Activated CD8-positive, alpha-beta T cell treated with anti-CD3 and anti-CD28 coated beads for 36 hours (primary cell): ENCODE measurements at places on chromosomes 2 and 18. TPM values are rescaled to one million over a fixed set of nuclear protein-coding genes. Genes with fewer than 3 reads are reported as not detected.

DNA sequence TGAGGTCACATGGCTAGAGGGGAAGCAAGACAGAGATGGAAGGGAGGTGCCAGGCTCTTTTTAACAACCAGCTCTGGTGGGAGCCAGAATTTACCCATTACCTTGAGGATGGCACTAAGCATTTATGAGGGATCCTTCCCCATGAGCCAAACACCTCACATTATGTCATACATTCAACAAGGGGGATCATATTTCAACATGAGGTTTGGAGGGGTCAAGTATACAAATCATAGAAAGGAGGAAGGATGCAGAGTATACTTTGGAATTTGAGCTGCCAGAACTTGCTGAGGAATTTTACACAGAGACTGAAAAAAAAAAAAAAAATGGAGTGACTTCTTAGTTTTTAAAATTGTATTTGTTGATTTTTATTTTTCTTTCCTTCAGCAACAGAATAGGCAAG, 891.4 kb downstream of the CCDC85A start:
- no peak for DNase-seq

DNA sequence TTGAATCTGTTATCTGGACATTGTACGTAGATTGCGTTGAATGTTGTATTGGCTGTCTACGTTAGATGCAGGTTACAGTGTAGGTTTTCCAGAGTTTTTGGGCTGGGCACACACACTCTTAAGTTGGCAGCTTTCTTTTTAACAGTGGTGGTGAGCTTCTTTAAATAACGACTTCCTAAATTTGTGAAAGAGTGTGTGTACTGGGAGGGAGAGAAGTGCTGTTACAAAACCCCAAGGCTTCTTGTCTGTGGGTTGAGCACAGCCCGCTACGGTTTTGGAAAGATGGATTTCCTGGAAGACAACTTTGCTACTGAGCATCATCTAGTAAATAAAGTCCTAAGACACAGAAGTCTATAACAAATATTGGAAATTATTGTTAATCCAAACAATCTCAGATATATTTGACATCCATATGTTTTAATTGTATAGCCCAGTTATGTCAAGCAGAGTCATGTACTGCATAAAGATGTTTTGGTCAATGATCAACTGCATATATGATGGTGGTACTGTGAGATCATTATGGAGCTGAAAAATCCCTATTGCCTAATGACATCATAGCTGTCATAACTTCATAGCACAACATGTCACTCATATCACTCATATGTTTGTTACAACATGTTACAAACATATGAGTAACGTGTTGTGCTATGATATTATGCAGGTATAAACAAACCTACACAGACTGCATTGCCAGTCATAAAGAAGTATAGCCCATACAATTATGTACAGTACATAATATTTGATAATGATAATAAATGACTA, 7.9 kb upstream of the THUMPD2 start:
- DNase-seq, result no peak

GRCh38 chr2:224563537-224563936, 21.6 kb downstream of the CUL3 start:
- DNase-seq, result no peak

- no peak for DNase-seq
Measured at GRCh38 chr2:46520130-46520711, 40.9 kb downstream of the TMEM247 start.

DNA sequence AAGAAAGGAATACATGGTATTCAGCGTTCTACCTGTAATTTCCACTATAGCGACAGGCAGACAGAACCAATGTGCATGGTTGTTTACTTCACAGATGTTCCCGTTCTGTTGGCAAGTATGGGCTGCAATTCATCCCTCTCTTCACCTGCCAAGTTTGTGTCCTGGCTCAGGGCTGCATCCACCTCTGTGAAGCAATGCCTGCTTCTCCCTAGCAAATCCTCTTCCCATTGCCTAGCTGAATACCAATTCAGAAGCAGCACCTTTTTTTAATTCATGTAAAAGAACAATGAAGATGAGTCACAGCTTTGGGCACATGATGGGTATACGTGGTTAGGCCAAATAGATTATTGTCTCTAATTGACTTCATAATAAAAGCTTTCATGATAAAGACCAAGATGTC, 54.7 kb upstream of the LRATD1 start:
- no peak for DNase-seq

The PIKFYVE gene
- 16.9 TPM for total RNA-seq

The CENPO gene
- total RNA-seq, result 40.7 TPM

The ALLC gene
- not detected for total RNA-seq

DNA sequence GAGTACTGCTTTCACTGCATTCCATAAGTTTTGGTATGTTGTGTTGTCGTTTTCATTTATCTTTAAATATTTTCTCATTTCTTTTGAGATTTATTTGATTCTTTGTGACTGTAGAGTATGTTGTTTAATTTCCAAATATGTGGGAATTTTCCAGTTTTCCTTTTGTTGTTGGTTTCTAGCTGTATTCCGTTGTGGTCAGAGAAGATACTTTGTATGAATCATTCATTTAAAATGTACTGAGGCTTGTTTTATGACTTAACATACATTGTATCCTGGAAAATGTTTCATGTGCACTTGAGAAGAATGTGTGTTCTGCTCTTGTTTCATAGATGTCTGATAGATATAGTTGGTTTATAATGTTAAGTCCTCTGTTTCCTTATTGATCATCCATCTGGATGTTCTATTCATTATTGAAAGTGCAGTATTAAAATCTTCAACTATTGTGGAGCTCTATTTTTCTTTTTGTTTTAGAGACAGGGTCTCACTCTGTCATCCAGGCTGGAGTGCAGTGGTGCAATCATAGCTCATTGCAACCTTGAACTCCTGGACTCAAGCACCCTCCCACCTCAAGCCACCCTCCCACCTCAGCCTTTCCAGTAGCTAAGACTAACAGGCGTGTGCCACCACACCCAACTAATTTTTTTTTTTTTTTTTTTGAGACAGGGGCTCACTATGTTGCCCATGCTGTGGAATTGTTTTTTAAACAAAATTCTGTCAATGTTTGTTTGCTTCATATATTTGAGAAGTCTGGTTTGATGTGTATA, 96.8 kb downstream of the TAF4B start:
- DNase-seq, result no peak

The PAX8 gene
- total RNA-seq, result 0.63 TPM

The MARCO gene
- total RNA-seq, result not detected

The PRSS56 gene
- not detected for total RNA-seq

The FIGN gene
- not detected for total RNA-seq

GRCh38 chr2:168992026-168992425, 39.1 kb downstream of the ABCB11 start:
- no peak for DNase-seq

GRCh38 chr2:16744521-16744920, 78.9 kb upstream of the CYRIA start:
- no peak for DNase-seq

DNA sequence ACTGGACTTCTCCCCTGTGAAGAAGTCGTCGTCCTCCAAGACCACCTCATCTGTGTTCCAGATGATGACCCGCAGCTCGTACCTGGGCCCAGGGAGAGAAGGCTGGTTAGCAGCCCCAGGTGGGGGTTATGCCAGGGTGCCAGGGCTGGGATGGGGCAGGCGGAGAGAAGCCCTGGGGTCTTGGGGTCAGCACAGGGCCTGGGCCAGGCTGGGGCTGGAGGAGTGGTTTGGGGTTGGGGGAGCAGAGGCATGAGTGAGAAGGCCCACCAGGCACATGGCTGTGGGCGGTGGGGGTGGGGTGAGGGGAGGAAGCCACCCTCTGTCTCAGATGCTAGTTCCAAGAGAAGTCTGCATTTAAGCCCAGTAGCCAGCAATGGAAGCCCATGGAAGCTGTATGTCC, 15.8 kb downstream of the OTOF start:
- no peak for DNase-seq

- DNase-seq, result no peak
Measured at GRCh38 chr2:235900631-235901030, 267.6 kb downstream of the GBX2 start.

- peak; percentile 52 for DNase-seq
Measured at GRCh38 chr2:111662771-111663470, 221.1 kb downstream of the ANAPC1 start.

GRCh38 chr2:27664622-27665363, 1.1 kb downstream of the SLC4A1AP start:
- DNase-seq, result no peak

- no peak for DNase-seq
Measured at GRCh38 chr2:112843288-112843687, 6.7 kb upstream of the IL1B start.

The RBKS gene
- total RNA-seq, result 7.2 TPM

DNA sequence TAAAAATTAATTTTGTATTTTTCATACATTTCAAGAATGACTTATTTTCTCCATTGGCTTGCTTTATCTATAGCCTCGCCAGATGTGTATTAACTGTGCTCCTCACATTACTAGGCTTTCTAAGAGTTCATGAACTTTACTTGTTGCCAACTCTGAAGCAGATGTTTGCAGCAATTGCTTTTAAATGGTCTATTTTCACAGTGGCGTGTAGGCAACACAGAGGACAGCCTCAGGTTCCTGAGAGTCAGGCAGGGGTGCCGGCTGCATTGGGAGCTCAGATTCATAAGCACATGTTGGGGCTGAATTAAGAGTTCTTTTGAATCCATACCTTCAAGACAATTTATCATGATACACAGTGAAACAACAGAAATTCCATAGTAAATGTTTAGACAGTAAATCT, 179.2 kb upstream of the PXDN start:
- no peak for DNase-seq

- no peak for DNase-seq
Measured at GRCh38 chr2:53403792-53404413, 363.7 kb upstream of the CHAC2 start.

DNA sequence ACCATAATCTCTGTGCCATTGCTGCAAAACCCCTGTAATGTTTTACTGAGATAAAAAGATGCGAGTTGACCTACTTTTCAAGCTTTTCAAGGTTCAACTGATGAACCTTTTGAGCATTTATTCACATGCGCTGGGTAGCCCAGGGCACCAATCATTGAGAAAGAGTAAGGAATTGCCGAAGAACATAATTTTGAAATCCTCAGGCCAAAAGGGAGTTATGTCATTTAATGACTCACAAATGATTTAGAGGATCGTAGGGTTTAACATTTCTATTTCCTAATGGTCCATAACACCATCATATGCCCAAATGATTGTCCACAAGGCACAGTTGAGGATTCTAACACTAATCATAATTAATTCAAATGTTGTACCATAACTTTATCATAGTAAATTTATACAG, 20.2 kb upstream of the DLX1 start:
- DNase-seq, result no peak

GRCh38 chr2:133674433-133675331, 106.4 kb upstream of the NCKAP5 start:
- no peak for DNase-seq

The MAP2 gene
- total RNA-seq, result not detected

DNA sequence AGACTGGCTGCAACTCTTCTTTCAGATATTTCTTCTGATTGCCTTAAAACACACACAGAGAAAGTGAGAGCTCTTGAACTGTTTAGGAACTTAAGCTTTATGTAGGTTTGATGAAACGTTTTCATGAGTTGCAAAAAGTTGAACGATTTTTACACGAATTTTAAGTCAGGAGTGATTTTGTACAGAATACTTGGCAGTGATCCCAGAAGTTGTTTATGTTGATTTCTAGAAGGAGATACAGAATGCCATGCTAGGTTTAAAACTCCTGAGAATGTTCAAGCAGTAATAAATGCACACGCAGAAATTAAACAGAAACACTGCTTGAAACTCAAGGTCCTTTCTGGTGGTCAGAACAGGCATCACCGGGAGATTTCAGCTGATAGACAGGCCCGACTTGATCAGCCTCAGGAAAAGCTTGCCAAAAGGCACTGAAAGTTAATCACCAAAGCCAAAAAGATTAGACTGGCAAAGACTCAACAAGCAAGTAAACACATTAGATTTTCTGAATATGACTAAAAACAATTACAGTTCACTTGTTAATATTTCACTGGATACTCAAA, 123.1 kb downstream of the SOCS6 start:
- no peak for DNase-seq

GRCh38 chr2:121777699-121778058, 22.2 kb downstream of the TSN start:
- DNase-seq, result no peak

The SOX11 gene
- not detected for total RNA-seq

DNA sequence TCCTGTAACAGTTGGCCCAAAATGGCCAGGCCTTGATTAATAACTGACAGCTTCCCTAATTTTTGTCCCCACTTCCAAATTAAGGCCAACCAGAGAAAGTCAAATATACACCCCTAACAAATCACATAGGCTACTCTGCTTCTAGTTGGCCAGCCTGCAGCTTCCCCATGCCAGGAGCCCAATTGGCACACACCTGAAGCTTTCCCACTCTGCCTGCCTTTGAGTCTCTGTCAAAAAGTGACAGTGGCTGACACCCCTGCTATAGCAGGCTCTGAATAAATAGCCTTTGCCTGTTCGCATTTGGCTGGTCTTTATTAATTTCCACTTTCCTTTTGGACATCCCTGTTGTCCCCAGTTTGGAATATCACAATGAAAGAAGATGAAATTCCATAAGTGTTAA, 256.6 kb upstream of the NCKAP5 start:
- DNase-seq, result no peak

- DNase-seq, result no peak
Measured at GRCh38 chr2:65313126-65313953, 85.7 kb downstream of the ACTR2 start.

GRCh38 chr2:238724728-238725127, 123.2 kb upstream of the TWIST2 start:
- DNase-seq, result no peak

GRCh38 chr18:2969695-2970094, 43.2 kb downstream of the LPIN2 start:
- no peak for DNase-seq

The GAD1 gene
- 2.5 TPM for total RNA-seq

The M1AP gene
- not detected for total RNA-seq

DNA sequence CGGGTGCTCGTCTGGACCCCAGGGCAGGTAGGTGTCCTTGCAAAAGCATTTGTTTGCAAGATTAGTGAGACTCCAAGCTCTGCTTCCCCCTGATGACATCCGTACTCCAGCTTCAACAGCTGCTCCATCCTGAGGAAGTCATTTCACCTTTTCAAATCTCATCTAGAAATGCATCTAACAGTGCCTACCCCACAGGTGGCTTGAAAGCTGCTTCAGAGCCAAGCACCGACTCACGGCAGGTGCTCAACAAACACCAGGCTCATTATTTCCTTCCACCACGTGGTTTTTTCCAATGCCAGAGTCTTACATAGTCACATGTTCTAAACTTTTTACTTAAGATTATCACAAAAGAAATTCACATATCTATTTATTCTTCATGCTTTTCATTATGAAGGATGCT, 31.9 kb downstream of the CNGA3 start:
- no peak for DNase-seq

The CHCHD5 gene
- 37.5 TPM for total RNA-seq

The REG3A gene
- not detected for total RNA-seq

GRCh38 chr2:21288299-21288698, 164.5 kb downstream of the TDRD15 start:
- no peak for DNase-seq

GRCh38 chr2:11861044-11861443, 114.6 kb downstream of the LPIN1 start:
- no peak for DNase-seq

DNA sequence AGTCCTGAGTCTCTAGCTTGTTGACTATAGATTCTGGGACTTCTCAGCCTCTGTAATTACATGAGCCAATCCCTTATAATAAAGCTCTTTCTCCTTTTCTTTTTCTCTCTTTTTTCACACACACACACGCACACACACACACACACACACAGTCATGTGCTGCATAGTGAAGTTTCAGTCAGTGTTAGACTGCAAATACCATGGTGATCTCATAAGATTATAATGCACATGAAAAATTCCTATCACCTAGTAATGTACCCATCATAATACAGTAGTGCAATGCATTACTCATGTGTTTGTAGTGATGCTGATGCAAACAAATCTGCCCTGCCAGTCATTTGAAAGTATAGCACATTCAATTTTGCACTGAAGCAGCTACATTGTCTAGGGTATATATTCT, 558.2 kb downstream of the SUCLG1 start:
- DNase-seq, result no peak
